IMR-90 (cell line): ENCODE measurements at places on chromosomes 13 and 19. TPM values are rescaled to one million over a fixed set of nuclear protein-coding genes. Genes with fewer than 3 reads are reported as not detected.

GRCh38 chr19:15614507-15615379 lies at the start of gene CYP4F8:
Gene CYP4F8, plus strand, starts transcription at chr19:15615218. Its CDS starts 399 bp downstream, at chr19:15615617.
- H3K27me3 ChIP-seq = no peaks in the 10 kb centered on the region
- H3K27ac ChIP-seq = no peak within 1 kb of the TSS
- H3K4me3 ChIP-seq = no peak within 1 kb of the TSS
- H3K4me1 ChIP-seq = no peaks in the 10 kb centered on the region

DNA sequence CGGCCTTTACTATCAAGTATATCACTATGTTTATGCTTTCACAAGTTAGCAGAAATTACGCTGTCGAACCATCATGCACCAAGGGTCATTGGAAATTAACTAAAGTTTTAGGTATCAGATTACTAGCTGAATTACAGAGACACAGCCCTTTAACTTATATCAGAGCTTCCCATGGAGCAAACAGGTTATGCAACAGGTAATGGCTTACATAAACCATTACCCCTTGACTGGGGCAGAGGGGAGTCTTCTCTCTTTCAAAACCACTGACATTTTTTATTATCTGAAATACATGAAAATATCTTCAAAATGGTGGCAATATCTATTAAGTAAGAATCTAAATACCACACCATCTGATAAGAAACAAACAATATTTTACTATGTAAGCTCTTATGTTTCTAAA lies 1692.9 kb upstream of the SLC10A2 start:
- no peak overlapping the region for H3K4me3 ChIP-seq
- no peak overlapping the region for H3K27ac ChIP-seq
- H3K36me3 ChIP-seq = no peaks in the 10 kb centered on the region
- DNase-seq = no peak
- no peaks in the 10 kb centered on the region for H3K4me1 ChIP-seq
- no peaks in the 10 kb centered on the region for H3K27me3 ChIP-seq

GRCh38 chr13:113723410-113724015 lies 35.5 kb upstream of the TMEM255B start:
- H3K36me3 ChIP-seq = no peaks in the 10 kb centered on the region
- no peak overlapping the region for H3K4me3 ChIP-seq

DNA sequence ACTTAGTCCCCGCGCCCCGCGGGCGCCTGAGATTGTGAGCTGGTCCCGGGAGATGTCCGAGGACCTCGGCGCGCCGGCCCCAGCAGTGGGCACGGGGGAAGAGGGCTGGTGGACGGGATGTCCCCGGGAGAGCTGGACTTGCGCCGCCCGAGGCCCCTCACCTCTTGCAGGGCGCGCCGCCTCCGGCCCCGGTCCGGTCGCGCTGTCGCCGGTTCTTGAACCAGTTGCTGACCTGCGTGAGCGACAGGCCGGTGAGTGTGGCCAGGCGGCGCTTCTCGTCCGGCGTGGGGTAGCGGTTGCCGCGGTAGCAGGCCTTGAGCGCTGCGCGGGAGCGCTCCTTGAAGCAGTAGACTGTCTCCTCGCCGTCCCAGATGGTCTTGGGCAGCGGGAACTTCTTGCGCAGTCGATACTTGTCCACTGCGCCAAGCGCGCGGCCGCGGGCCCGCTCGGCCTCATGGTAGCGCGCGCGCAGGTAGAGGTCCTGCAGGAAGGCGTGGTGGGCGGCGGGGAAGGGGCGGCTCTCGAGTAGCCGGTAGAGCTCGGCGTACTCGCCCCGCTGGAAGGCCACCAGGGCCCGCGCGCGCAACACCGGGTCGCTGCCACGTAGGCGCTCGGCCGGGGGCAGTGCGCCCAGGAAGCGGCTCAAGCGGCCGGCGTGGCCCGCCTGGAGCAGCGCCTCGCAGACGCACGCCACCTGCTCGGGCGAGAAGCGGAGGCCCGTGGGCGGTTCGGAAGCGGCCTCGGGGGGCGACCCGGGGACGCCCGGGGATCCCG lies 984 bp downstream of the SIX5 start:
- peaks cover 8% of the 10 kb centered on the region; the same call in 1 of the 2 replicates for H3K36me3 ChIP-seq
- peak overlapping the region; percentile 62 for H3K4me3 ChIP-seq
- no peaks in the 10 kb centered on the region for H3K27me3 ChIP-seq
- peak; percentile 65 for DNase-seq
- peaks cover 22% of the 10 kb centered on the region for H3K4me1 ChIP-seq

- H3K4me3 ChIP-seq = no peak overlapping the region
- H3K27ac ChIP-seq = no peak overlapping the region
- H3K4me1 ChIP-seq = no peaks in the 10 kb centered on the region
- no peaks in the 10 kb centered on the region for H3K36me3 ChIP-seq
- H3K27me3 ChIP-seq = peaks cover 11% of the 10 kb centered on the region; the same call in 1 of the 2 replicates
Observed at GRCh38 chr19:402786-403185, 6.2 kb downstream of the C2CD4C start.

- H3K36me3 ChIP-seq = no peaks in the 10 kb centered on the region
- H3K4me1 ChIP-seq = peaks cover 13% of the 10 kb centered on the region
- no peaks in the 10 kb centered on the region for H3K27me3 ChIP-seq
- DNase-seq = no peak
Observed at GRCh38 chr13:28622286-28622685, 36.6 kb upstream of the POMP start.

DNA sequence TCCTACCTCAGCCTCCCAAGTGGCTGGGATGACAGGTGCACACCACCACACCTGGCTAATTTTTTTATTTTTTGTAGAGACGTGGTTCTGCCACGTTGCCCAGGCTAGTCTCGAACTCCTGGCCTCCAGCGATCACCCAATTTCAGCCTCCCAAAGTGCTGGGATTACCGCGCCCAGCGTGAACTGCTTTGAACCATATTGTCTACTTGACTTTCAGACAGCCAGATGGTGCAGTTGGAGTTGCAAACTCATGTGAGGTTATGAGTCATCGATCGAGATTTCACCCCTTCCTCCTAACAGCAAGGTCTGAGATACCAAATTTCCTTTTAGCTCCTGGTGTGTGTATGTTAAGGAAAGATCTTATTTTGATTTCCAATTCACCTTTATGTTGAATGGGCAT lies 2.7 kb downstream of the SLC27A1 start:
- H3K4me1 ChIP-seq = peaks cover 18% of the 10 kb centered on the region
- no peaks in the 10 kb centered on the region for H3K27me3 ChIP-seq
- peak; percentile 90 for DNase-seq
- H3K27ac ChIP-seq = no peak overlapping the region
- H3K4me3 ChIP-seq = no peak overlapping the region

DNA sequence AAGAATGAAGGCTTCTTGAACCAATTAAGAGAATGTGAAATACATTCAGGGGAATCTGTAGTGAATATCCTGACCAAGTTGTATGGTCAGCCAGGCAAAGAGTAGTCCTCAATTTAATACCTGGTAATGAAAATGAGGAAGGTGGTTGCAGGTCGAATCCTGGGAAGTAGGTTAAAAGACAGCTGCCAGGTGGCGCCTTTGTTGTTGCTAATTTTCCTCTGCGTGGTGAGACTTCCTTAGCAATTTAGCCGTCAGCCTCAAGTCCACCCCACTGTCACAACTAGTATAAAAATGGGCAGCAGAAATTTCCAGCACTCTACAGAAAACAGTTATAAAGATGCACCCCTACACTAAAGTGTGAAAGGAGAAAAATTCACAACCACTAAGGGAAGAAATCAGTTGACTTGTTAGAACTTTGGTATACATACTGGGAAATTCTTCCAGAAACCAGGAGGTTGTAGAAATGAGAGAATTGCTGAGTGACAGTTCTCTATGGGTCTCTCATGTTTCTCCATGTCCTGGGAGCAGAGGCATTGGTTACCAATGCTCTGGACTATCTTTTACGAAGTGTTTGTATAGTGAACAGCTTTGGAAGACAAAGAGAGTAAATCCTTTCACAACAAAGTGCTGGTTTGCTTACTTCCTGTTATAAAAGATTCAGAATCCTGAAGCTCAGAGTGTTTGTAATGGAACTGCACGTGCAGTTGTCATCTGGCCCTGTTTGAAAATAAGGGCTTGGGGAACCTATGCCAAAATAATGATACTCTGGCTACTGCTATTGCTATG lies 235.9 kb downstream of the NHLRC3 start:
- DNase-seq = no peak
- H3K4me1 ChIP-seq = no peaks in the 10 kb centered on the region
- peaks cover 2% of the 10 kb centered on the region for H3K27me3 ChIP-seq
- no peaks in the 10 kb centered on the region for H3K36me3 ChIP-seq
- no peak overlapping the region for H3K27ac ChIP-seq
- no peak overlapping the region for H3K4me3 ChIP-seq

DNA sequence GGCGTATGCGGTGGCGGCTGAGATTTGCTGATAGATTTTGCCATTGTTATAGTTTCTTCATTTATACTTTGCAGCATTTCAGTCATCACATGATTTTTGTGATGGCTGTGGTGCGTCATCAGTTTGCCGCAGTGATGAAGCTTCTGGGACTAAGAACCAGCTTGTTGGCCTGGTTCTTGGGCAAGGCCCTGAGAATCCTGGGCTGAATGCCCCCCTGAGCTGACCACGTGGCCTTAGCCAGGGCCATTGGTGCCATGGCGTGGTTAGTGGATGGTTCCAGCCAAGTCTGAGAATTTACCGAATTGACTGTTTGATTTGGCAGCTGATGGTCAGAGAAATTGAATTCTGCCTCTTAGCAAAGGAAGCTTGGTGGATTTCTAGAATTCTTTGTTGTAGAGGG lies 17.8 kb downstream of the GATAD2A start:
- H3K4me3 ChIP-seq = no peak overlapping the region
- peaks cover 2% of the 10 kb centered on the region; the same call in 1 of the 2 replicates for H3K4me1 ChIP-seq
- H3K27ac ChIP-seq = no peak overlapping the region
- DNase-seq = no peak
- no peaks in the 10 kb centered on the region for H3K27me3 ChIP-seq

DNA sequence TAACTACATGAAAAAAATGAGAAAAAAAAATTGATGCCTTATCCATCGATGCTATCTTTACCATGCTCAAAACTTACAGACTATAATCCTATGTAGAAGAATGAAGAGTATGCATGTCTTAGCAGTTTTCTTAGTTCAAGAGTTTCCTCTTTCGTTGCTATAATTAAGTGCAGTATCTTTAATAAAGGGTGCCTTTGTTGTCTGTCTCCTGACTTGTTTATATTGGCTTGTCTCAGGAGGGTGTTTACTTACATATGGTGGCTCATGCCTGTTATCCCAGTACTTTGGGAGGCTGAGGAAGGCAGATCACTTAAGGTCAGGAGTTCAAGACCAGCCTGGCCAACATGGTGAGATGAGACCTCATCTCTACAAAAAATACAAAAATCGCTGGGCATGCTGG lies 44.3 kb downstream of the MTMR6 start:
- no peaks in the 10 kb centered on the region for H3K4me1 ChIP-seq
- DNase-seq = no peak
- H3K4me3 ChIP-seq = no peak overlapping the region
- H3K27me3 ChIP-seq = no peaks in the 10 kb centered on the region
- H3K36me3 ChIP-seq = peaks cover 11% of the 10 kb centered on the region

DNA sequence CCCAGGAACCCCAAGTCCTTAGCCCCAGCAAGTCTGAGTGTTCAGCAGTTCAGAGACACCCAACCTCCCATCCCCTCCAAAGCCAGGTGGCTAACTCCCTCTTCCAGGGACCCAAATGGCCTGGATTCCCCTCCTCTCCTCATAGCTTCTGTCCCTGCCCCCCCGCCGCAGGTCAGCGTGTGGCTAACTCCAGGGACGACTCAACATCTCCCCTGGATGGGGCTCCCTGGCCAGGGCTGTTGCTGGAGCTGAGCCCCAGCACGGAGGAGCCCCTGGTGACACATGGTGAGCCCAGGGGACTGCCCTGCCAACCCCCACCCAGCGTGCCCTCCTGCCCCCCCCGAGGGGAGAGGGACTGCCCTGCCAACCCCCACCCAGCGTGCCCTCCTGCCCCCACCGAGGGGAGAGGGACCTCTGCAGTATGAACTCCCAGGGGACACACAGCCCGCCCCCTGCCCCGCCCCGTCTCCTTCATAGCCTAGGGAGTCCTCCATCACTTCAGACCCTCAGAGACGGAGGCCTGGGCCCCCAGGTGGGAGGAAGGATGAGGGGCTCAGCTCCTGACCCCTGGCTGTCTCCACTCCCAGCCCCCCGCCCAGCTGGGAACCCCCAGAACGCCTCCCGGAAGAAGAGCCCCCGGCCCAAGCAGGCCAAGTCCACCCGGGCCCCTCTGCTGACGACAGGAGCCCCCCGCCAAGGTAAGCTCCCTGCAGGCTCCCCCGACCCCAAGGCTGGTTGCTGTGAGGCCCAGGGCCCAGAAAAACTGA lies 1.7 kb downstream of the SSC5D start:
- H3K27ac ChIP-seq = no peak overlapping the region
- no peak for DNase-seq
- no peaks in the 10 kb centered on the region for H3K27me3 ChIP-seq

- H3K4me3 ChIP-seq = no peak overlapping the region
- DNase-seq = peak; percentile 36
- no peaks in the 10 kb centered on the region for H3K36me3 ChIP-seq
- no peaks in the 10 kb centered on the region for H3K27me3 ChIP-seq
Observed at GRCh38 chr13:48405875-48406274, 7.0 kb downstream of the LPAR6 start.

DNA sequence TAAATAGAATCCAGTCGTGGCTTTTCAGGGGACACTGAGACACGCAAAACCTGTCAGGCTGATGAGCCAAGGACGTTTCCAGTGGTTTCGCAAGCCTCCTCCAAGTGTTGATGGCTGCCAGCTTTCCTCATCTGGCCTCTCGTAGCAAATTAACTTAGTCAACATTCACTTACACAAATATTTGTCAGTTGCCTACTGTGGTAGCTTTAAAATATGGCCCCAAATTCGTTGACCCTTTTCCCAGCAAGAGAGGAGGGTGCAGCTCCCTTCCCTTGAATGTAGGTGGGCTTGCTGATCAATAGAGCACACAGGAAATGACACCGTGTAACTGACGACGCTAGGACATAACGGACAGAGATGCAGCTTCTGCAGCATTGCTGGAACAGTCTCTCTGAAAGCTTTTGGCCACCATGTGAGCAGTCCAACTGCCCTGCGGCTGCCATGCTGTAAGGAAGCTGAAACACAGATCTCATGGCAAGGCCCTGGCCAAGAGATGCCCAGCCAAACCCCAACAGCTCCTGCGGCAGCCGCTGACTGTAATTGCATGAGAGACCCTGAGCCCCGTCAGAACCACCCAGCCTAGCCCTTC lies 5.5 kb upstream of the RANBP3 start:
- H3K27me3 ChIP-seq = no peaks in the 10 kb centered on the region
- no peak for DNase-seq
- H3K36me3 ChIP-seq = no peaks in the 10 kb centered on the region
- H3K4me3 ChIP-seq = no peak overlapping the region

- H3K4me1 ChIP-seq = no peaks in the 10 kb centered on the region
- H3K4me3 ChIP-seq = no peak overlapping the region
- no peaks in the 10 kb centered on the region for H3K27me3 ChIP-seq
- no peak overlapping the region for H3K27ac ChIP-seq
Observed at GRCh38 chr13:61700181-61700580, 284.5 kb upstream of the PCDH20 start.

GRCh38 chr13:103965506-103966243 lies 899.5 kb upstream of the SLC10A2 start:
- DNase-seq = no peak
- no peak overlapping the region for H3K4me3 ChIP-seq
- H3K27me3 ChIP-seq = no peaks in the 10 kb centered on the region
- H3K4me1 ChIP-seq = no peaks in the 10 kb centered on the region
- no peaks in the 10 kb centered on the region for H3K36me3 ChIP-seq
- H3K27ac ChIP-seq = no peak overlapping the region

Gene KCTD4
- total RNA-seq = 0.56 and 0.72 TPM in 2 replicates

Gene METTL21C
- not detected in 2 replicates for total RNA-seq

Gene CKAP2
- total RNA-seq = 44.6 and 62.5 TPM in 2 replicates

Gene GNG8
- total RNA-seq = not detected in 2 replicates

Gene RFXAP
- total RNA-seq = 0.54 and 0.83 TPM in 2 replicates

Gene SIN3B
- 7.9 and 9.2 TPM in 2 replicates for total RNA-seq

Gene SHC2
- total RNA-seq = under 0.01 TPM in 1 of 2 replicates, not detected in the other

Gene JSRP1
- not detected in 2 replicates for total RNA-seq

Gene UNC13A
- total RNA-seq = under 0.01 and 0.18 TPM in 2 replicates

Gene ADPRHL1
- 0.28 and 0.36 TPM in 2 replicates for total RNA-seq
